Stimulated activated CD8-positive, alpha-beta memory T cell treated with anti-CD3 and anti-CD28 coated beads, Interleukin-7, amount 100 ng/mL, for 4 hours (primary cell): ENCODE measurements at places on chromosomes 12 and 14.

DNA sequence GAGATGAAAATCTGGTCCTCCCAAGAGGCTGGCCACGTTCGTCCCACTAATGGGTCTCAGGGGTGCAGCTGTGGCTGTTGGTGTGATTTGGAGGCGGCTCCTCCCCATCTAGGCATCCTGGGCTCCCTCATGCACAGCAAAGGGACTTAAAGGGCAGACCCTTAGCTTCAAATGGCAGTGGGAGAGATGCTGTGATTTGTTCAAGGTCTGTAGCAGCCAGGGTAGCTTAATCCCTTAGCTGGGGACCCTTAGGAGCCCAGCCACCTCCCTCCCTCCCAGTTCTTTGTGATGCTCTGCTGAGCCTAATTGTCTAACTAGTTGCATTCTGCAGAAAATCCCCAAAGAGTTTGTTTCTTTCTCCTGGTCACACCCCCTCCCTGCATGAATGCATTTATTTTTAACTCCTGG lies 18.3 kb downstream of the DYRK4 start:
- no peak for DNase-seq

- DNase-seq: no peak
These were observed 157.1 kb downstream of the PHLDA1 start for GRCh38 chr12:75874441-75874840.

- no peak for DNase-seq
These were observed 5.0 kb upstream of the SLC35F4 start for GRCh38 chr14:57870686-57871457.

GRCh38 chr12:125198652-125199051 lies 133.4 kb downstream of the AACS start:
- no peak for DNase-seq

DNA sequence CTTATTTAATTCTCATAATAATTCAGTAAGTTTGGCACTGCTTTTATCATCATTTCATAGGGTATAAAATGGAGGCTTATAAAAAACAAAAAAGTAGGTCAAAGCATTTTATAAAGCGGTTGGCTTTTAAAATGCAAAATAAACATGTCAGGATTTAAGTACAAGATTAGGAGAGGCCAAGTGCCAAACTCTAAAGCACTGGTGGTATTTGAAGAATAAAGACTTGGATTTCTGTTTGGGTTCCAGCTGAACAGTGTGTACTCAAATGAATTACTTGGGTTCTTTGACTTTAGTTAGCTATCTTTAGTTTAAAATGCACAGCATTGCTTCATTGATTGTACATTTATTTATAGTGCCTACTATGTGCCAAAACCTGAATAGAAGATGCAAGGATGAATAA lies 966.6 kb upstream of the SEL1L start:
- DNase-seq: no peak

- DNase-seq: no peak
These were observed 939.5 kb downstream of the SLC16A7 start for GRCh38 chr12:60535363-60535762.

GRCh38 chr14:47536341-47536740 lies 139.1 kb downstream of the MDGA2 start:
- DNase-seq: no peak

- no peak for DNase-seq
These were observed 102.2 kb downstream of the ARF6 start for GRCh38 chr14:49994951-49995561.

GRCh38 chr12:124217508-124218242 lies 77.2 kb upstream of the RFLNA start:
- no peak for DNase-seq

DNA sequence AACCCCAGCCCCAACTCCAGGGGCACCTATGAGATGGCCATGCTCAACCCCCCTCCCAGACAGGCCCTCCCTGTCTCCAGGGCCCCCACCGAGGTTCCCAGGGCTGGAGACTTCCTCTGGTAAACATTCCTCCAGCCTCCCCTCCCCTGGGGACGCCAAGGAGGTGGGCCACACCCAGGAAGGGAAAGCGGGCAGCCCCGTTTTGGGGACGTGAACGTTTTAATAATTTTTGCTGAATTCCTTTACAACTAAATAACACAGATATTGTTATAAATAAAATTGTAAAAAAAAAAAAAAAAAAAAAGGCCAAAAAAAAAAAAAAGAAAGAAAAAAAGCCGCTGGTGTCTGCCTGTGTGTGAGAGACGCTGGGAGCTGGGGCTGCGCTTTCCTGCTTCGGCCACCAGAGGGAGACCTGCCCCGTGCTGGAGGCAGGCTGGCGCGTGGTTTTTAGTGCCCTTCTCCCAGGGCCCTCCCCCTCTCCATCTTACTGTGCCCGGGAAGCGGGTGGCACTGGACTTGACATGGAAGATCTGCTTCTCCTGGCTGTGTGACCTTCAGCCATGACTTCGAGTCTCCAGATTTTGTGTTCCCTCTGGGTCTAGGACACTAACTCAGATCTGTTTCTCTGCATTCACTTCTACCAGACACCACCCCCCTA lies 3.4 kb upstream of the NXPH4 start:
- peak; percentile 72 for DNase-seq

GRCh38 chr14:24938593-24938992 lies 111.4 kb downstream of the STXBP6 start:
- no peak for DNase-seq

DNA sequence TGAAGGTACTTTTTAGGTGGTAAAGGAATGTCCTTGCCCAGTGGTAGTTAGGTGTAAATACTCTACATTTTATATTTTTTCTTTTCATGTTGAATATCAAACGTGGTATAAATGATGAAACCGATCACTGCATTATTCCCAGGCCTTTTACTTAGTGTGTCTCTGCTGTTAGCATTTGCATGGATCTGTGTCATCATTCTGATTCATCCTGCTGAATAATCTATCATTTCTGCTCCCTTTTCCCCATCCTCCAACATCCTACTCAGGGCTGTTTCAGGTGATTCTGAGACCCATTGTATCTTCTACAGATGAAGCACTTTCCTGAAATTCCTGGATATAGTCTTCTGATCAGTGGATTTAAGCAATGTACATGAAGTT lies 61.0 kb upstream of the PTHLH start:
- DNase-seq: no peak

GRCh38 chr12:104802208-104802607 lies 155.9 kb downstream of the SLC41A2 start:
- no peak for DNase-seq

DNA sequence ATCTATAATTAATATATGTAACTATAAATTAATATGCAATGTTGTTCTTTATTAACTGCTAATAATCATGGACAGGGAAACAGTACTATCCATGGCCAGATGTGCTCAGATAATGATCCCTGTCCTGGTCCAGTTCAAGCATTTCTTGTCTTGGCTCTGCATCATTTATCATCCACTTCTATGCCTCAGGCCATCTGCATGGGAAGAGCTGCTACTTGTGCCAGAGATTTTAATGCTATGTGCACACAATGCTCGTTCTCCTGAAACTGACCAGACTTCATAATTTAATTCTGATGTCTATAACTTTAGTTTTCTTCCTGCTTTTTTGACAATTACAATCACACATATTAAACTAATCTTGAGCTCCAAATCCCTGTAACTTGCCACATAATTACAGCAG lies 11.2 kb upstream of the TMX1 start:
- DNase-seq: no peak

- no peak for DNase-seq
These were observed 80.3 kb downstream of the WDR20 start for GRCh38 chr14:102220031-102220430.

DNA sequence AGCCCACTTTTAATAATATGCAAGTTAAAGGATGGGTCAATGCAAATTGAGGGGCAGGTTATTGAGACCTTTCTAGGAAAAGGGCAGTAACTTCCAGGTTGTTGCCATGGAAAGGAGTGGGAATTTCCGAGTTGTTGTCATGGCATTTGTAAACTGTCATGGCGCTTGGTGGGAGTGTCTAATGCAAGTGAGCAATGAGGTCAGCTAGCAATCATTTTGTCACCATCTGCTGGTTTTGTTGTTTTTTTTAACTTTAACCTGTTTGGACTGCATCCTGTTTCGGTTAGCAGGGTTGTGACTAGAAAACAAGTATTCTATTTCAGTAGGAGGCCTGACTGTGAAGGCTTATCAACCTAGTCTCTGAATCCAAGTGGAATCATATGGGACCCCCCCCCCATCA lies 85.8 kb upstream of the TSPAN11 start:
- no peak for DNase-seq

DNA sequence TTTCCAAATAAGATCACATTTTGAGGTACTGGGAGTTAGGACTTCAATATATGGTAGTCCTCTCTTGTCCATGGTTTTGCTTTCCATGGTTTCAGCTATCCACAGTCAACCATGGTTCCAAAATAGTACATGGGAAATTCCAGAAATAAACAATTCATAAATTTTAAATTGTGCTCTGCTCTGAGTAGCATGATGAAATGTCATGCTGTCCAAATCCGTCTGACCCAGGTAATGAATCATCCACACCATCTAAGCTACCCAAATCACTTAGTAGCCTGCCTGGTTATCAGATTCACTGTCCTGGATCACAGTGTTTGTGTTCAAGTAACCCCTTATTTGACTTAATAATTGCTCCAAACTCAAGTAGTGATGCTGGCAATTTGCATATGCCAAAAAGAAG lies 197.9 kb downstream of the TMTC3 start:
- no peak for DNase-seq

- DNase-seq: no peak
These were observed 236.5 kb downstream of the DPF3 start for GRCh38 chr14:72657214-72657921.

- no peak for DNase-seq
These were observed 456 bp upstream of the TMPO start for GRCh38 chr12:98514982-98515286.

- no peak for DNase-seq
These were observed 34.2 kb downstream of the PPM1H start for GRCh38 chr12:62900686-62901272.

GRCh38 chr14:80304125-80304766 lies 92.9 kb upstream of the DIO2 start:
- DNase-seq: no peak

GRCh38 chr14:55699131-55700057 lies 119.4 kb downstream of the KTN1 start:
- DNase-seq: no peak

DNA sequence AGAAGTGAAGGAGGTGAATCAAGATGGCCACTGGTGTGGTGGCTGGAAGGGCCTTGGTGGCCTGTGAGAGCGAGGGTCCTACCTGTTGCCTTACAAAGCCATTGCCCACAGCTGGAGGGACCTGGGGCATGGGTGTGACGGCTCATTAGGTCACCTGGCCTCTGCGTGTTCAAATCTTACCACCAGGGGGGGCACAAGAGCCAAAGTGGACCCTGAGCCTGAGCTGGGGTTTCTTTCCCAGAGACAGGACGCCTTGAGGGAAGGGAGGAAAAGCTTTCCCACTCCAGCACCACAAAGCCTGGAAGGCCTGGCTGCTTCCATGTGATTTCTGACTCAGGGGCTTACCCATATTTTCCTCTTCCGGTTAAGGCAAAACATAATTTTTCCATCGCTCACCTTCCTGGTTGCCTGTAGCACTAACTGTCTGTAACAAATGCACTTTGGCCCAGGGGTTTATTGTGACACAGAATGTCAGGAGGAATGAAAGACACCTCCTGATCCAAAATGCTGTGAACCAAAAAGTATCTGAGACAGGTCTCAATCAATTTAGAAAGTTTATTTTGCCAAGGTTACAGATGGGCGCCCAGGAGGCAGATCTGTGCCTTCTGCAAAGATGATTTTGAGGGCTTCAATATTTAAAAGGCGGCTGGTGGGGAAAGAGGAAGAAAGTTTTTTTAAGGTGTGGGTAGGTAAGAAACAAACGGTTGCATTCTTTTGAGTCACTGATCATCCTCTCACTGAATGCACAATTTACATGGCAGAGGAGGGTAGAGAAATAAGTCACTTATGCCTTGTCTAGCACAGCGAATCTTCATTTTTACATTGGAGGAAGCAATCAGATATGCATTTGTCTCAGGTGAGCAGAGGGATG lies 4.3 kb upstream of the CD9 start:
- peak; percentile 45 for DNase-seq

DNA sequence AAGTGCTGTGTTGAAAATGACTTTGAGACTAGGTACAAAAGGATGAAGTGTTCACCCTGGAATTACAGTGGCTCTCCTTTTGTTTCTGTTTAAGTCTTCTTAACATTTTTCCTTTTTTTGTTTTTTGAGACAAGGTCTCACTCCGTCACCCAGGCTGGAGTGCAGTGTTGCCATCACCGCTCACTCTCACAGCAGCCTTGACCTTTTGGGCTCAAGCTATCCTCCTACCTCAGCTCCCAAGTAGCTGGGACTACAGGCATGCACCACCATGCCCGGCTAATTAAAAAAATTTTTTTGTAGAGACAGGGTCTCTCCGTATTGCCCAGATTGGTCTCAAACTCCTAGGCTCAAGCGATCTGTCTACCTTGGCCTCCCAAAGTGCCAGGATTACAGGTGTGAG lies 20.1 kb downstream of the ERC1 start:
- no peak for DNase-seq

GRCh38 chr12:130728158-130729058 lies 12.3 kb upstream of the RIMBP2 start:
- no peak for DNase-seq

GRCh38 chr12:85357609-85358008 lies 77.6 kb downstream of the ALX1 start:
- no peak for DNase-seq

DNA sequence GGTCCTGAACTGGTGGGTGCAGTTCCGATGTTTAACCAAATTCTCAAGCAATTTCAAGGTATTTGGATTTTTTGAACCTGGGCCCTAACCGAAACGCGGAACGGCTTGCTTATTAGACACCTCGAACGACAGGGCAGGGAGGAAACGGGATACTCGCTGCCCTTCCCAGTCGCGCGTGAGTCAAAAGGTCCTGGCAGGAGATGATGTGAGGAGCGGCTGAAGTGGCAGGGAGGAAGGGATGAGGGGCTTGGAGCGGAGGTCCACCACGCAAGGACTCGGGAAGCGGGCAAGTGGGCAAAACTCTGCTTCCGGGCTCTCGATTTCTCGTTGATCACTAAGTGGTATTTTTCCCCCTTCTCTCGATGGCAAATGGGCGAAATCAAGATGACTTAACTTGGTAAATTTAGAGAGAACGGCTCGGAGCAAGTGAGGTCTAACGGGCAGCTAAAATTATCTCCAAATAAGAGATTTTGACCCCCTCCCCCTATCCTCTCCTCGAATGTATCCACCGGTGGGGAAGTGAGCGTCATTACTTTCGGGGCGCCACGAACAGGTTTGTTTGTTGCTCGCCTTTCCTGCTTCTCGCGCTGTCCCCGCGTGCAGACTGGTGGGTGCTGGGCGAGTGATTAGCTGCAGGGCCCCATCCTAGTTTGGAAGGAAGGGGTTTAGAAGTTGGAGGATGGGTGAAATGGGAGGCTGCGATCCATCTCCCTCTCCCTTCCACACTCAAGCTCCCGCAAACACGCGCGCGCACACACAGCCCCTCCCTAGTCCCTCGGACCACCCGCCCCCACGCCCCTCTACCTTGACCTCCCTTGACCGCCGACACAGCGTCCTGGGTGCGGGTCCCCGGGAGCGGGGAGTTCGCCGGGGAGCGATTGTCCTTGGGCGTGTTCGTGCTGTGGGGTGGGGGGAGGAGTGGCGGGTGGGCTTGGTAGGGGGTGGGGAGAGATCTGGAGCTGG lies 986 bp upstream of the NTF3 start:
- DNase-seq: no peak
